ENCODE measurements at places on chromosomes 7 and 10. TPM values are rescaled to one million over a fixed set of nuclear protein-coding genes. Genes with fewer than 3 reads are reported as not detected.
A peak's percentile ranks its signal among the peaks of the same experiment; 100 is the strongest.

DNA sequence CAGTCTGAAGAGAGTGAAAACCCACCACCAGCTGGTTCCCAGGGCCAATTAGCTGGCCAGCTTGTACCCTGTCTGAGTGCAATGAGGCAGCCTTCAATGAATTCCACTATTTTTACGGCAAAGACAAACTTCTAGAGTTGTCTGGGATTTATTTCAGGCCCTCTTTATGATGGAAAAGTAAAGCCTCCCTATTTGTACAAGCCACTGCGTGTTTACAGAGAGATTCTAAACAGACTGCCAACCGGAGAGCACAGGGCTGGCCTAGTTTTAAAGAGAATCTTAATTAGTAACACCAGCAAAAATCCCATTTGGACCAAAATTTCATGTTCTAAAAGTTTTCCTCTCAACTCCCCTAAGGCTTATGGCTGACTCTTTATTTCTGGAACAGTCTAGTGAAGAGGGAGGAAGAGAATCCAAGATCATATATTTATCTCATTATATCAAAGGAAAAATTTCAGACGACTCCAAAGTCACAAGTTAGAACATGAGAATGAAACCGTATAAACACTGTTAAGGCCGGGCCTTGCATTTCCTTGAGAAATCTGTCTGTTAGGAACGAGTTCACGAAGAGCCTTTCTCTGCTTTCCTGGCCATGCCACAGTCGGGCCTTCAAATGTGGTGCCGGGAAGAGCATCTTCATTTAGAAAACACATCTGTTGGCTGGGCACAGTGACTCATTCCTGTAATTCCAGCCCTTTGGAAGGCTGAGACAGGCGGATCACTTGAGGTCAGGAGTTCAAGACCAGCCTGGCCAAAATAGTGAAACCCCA is 724.6 kb upstream of the NRP1 start:
- peak; percentile 86 for DNase-seq

DNA sequence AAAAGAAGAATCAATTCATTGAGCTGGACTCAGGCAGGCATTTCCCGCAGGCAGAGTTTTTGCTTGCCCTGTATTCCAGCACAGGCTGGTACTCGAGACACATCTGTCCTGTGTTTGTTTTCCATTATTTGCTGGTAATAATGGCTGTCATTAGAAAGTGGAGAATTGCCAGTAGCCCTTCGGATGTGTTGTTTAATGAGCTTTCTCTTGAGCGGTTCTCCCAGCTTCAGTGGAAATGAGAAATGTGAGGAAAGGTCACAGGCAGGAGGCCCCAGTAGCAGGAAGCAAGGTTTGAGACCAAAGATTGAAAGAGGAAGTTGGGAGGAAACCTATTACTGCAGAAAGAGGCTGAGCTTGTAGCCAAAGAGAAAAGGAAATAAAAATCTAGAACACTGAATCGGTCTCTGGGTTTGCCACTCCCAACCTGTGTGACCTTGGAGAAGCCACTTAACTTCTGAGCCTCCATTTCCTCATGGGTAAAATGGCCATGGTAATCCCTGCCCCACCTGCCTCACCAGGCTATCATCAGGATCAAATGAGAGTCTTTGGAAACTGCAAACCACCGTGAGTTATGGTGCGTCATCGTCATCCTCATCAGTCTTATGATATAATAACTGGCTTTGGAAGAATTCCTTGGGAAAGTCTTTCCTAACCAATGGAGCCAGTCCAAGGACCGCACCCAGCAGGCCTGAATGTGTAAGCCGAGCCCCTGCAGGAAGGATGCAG is 67.7 kb downstream of the TACR2 start:
- DNase-seq = peak; percentile 52

WAPL gene
- 30.7 TPM for polyA plus RNA-seq

- no peak for DNase-seq
Measured at GRCh38 chr10:20834825-20835224, 62.3 kb downstream of the NEBL start.

DNA sequence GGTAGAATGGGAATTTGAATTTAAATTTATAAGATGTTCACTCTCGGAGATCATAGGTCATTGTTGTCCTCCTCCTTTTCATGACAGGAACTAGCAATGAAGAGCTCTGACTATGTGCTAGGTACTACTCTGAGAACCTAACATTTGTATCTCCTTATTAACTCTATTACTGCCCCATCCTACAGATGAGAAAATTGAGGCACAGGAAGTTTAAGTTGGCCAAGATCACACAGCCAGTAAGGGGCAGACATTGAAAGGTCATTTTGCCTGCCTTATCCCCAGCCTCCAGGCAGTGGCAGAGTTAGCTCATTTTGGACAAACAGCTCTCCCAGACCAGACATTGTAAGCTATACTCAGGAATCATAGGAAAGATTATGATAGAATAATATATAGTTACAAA is 6.0 kb downstream of the SRGN start:
- DNase-seq = no peak

ZNF33B gene
- polyA plus RNA-seq = 13.2 TPM

TUBB8 gene
- not detected for polyA plus RNA-seq

DNA sequence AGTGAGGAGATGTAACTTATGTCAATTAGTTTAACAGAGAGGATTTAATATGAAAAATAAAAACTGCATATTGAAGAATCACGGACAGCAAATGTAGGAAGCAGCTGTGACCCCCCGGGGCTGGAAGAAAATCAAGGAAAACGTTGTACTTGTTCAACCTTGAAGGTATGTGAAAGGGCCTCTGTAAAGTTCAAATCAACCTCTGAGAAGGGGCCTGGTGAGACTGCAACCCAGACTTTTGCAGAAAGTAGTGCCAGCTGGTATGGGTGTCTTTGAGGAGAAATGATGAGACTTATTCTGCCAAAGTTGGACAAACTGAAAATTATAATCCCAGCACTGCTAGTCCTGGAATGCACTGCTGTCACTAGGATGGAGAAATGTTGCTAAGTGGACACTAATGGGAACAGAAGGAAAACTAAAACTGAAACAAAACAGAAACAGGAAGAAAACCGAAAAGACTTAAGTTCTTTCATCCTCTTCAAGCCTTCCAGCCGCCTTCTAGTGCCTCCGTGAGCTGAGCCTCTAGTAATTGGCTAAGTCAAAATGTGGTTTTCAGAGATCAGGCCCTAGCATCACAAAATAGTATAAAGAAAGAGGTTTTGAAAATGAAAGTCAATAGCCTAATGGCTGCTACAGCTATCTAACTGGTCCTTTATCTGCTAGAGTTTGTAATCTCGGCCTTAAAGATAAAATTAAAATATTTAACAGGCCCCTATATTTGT is 253.7 kb upstream of the SORCS1 start:
- no peak for DNase-seq

ADAMTS14 gene
- 21.0 TPM for polyA plus RNA-seq

GRCh38 chr10:7592627-7593026 is 74.1 kb downstream of the ITIH5 start:
- DNase-seq = no peak

- no peak for DNase-seq
Measured at GRCh38 chr10:46995234-46995633, 84.0 kb downstream of the PTPN20 start.

- DNase-seq = no peak
Measured at GRCh38 chr7:133115596-133115995, 33.7 kb upstream of the CHCHD3 start.

- no peak for DNase-seq
Measured at GRCh38 chr7:15924910-15925309, 238.4 kb upstream of the MEOX2 start.

DNA sequence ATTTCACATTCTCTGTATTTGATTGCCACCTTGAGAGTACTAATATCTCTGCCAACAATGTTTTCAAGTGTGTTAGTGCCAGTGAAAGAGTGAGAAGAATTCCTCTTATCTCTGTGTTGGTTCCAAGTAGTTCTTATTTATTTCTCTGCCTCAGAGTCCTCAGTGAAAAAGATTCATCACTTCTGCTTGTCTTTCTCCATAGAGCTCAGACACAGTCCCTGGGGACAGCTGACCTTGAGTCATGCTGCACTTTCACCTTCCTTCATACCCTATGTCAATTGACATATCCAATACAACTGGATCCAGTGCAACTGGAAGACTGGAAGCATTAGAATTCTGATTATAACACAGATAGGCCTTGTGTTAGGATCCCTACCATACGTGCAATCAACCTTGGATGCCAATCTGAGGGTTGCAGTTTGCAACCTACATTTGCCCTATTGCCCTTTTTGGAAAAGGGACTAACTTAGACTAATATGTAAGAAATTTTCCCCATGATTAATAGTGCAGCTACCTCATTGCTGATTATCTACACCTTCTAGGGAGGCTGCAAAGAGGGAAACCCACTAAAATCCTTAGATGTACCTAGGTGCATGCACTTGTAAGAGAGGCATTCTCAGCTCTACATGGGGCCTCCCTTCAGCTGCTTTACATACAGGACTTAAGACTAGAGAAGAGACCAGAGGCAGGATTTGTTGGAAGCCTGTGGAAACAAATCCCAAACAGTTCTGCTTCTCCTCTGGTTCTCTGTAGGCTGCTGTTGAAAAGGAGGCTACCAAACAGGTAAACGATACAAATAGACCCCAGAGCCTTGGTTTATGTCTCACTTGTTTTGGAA is 8.4 kb downstream of the IFIT2 start:
- no peak for DNase-seq

GRCh38 chr7:38335128-38335491 is 61.7 kb upstream of the TARP start:
- no peak for DNase-seq

DNA sequence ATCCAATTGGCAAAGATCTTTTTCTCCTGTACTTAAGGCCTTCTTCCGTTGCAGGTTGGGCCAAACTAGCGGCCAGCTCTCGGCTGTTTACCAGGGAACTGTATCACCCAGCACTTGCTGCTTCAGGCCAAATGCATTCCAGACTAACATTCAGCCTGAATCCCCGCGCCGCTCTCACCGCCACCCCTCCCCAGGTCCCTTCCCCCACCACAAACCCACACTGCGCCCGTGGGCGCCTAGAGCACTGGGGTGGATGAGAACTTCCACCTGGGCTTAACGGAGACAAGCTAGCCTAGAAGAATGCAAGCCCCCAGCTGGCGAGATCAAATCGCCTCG is 676 bp downstream of the TCAF1 start:
- DNase-seq = peak; percentile 65

HK1 gene
- 28.9 TPM for polyA plus RNA-seq

- peak; percentile 54 for DNase-seq
Measured at GRCh38 chr7:120272701-120273475, at the start of gene KCND2. TSS of gene KCND2 (plus strand) at chr7:120273175.

DNA sequence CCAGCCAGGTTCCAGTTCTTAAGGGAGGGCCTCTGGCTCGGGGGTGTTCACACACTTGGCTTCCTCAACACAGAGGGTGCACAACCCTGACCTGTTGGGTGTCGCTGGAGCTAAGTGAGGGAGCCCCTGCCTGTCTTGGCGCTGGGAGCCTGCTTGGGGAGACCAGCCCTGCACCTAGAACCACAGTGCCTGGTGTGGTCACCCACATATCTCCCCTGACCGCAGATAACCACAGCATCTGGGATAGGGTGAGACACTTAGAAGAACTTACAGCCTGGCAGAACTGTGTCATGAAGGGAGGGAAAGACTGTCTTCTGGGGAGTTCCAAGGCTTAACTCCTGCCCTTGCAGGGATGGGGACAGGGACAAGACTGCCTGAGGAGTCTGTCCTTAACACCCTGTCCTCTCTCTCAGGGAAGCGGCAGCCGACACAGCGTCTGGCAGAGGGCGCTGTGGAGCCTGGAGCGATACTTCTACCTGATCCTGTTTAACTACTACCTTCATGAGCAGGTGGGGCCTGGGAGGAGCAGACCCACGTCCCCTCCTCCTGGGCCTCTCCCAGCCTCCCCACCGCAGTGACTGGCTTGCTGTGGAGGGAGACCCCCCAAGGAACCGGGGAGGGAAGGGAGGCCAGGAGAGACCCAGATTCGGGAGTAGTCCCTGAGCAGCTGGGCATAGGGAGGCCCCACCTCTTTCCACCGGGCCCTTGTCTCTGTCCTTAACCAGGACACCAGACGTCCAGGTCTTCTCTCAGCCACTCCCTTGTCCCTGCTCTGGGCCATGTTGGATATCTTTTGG is 59.0 kb downstream of the PALD1 start:
- no peak for DNase-seq

HNRNPH3 gene
- polyA plus RNA-seq = 213 TPM

DNA sequence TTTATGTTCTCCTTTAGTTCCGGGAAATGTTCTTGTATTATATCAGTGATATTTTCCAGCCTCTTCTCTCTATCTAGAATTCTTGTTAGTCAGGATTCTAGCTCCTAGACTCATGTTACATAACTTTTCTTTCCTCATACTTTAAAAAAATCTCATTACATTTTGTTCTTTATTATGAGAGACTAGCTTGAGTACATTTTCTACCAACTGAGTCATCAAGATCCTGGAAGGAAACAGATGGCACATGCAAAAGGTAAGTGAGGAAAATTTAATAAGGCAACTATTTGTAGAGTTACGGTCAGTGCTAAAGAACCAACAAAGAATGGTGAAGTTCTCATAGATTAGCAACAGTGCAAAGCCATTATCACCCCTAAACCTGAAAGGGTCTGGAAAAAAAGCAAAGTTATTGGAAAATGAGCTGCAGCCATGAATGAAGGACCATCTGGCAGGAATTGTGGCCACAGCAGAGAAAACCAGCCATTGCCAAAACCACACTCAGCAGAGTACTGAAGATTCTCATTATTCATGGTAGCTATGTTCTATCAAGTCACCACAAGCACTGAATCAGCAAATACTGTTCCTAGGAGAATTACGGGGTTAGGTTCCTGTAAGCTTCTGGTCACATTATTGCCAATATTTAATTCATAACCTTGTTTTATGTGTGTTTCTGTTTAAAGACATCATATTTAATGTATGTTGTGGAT is 98.3 kb upstream of the C7orf33 start:
- DNase-seq = no peak

MOGAT3 gene
- polyA plus RNA-seq = not detected

DNA sequence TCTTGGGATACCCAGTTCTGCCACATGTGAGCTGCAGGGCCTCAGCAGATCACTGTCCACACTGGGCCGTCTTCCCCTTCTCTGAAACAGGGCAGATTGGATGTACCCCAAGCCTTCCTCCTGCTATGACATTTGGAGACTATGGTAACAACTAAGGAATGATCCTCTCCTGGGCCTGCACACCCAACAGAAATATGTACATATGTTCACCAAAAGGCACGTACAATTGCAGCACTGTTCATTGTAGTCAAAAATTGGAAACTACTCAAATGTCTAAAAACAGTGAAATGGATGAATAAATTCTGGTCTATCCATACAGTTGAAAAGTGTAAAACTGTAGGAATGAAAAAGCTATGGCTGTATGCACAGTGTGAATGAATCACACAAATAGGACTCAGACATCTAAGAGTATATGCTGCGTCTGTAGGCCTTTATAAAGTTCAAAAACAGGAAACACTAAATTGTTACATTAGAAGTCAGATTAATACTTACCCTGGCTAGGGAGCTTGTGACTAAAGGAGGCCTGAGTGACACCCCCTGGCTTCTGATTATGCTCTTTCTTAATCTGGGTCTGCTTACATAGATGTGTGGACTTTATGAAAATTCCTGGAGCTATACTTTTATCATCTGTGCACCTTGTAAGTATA is 16.1 kb upstream of the XPNPEP1 start:
- DNase-seq = no peak

ITPRID1 gene
- 1.6 TPM for polyA plus RNA-seq
